Stomach (tissue), 19 donors: ENCODE measurements at places on chromosomes 4 and X. TPM values are rescaled to one million over a fixed set of nuclear protein-coding genes. Genes with fewer than 3 reads are reported as not detected.
A peak's percentile ranks its signal among the peaks of the same experiment; 100 is the strongest.

Gene MBNL3
- 6.7 TPM for total RNA-seq

Gene BEX1
- not detected for total RNA-seq

Gene PAQR3
- 14.3 TPM for total RNA-seq

Gene GPC3
- total RNA-seq, result 137 TPM

Gene ADAM29
- total RNA-seq, result not detected

Gene RAB33A
- total RNA-seq, result 1.7 TPM

- DNase-seq, result peak; percentile 31
Measured at GRCh38 chr4:123830930-123831329, 434.3 kb downstream of the SPRY1 start.

- no peak for DNase-seq
Measured at GRCh38 chr4:22348410-22348809, 167.5 kb downstream of the ADGRA3 start.

- DNase-seq, result no peak
Measured at GRCh38 chr4:151933122-151933827, 172.5 kb upstream of the GATB start.

- DNase-seq, result peak; percentile 7
Measured at GRCh38 chr4:83731609-83732008, 195.7 kb downstream of the GPAT3 start.

- no peak for DNase-seq
Measured at GRCh38 chr4:39616651-39617050, 22.0 kb downstream of the SMIM14 start.

DNA sequence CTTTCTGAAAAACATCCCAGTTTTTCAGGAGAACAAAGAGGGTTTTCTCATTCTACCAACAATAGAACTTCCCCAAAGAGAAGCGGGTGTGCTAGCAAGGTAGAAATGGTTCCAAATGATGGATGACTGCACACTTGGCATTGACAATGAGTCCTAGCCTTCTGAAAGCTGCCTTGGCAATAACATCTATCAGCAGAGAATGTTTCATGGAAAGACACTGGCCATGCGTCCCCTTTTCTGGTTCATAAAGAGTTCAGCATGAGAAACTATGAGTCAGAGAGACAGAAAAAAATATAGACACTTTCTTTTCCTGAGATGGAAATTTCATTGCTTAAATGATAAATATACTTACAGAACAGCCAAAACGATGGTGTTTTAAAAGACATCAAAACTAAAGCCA, 236.9 kb upstream of the PRKX start:
- DNase-seq, result no peak

GRCh38 chr4:56289934-56290333, 97.4 kb downstream of the AASDH start:
- peak; percentile 36 for DNase-seq

- DNase-seq, result no peak
Measured at GRCh38 chr4:85673540-85673939, 198.6 kb downstream of the ARHGAP24 start.

GRCh38 chr4:70505151-70505748, 13.1 kb upstream of the AMTN start:
- DNase-seq, result peak; percentile 77

DNA sequence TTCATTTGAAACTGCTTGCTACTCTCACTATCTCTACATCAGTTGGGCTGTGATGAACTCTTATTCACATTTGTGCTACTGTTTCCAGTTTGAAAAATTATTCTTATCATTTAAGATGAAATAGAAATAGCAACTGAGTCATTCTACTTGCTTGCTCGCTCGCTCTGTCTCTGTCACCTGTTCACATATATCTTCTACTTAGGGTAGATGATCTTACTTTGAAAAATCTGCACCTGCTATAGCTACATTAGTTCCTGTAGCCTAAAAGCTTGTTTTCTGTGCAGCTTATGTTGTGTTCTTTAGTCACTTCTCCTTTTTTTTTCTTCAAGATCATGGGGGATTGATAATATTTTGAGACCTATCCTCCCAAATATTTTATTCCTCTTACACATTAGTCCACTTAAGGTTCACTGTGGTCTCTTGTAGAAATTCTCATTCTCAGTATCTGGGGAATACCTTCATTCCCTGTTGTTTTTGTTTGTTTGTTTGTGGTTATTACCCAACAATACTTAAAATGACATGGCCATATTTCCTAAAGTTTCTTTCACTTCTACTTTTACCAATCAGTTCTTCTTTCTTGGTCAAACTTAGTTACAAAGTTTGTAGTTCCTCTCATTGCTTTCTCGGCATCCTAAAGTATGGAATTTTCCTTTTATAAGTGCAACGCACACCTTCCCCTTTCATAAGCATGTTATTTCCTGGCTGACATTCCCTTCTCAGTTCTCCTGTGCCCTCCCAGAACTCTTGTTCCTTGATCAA, 36.5 kb downstream of the CLCN5 start:
- DNase-seq, result no peak

- DNase-seq, result peak; percentile 28
Measured at GRCh38 chr4:113610537-113610936, 151.0 kb downstream of the CAMK2D start.

DNA sequence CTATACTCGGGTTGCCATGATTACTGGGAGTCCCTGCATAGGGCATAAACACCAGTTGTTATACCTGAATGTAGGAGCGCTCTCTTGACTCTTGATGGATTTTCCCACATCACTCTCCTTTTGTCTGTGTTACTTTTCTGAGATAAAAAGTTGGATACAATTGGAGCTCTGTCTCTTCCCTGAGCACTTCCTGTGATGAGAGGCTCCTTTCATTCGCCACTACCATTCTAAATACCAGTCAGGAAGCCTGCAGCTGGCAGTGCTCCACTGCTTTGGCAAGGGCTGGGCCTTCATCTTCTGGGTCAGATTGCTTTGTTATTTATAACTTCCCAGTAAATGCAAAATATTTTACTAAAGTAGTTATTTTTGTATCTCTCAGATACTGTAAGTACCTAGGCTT, 13.9 kb downstream of the TCEANC start:
- DNase-seq, result no peak

- no peak for DNase-seq
Measured at GRCh38 chr4:136277741-136278140, 1254.6 kb downstream of the PCDH18 start.

DNA sequence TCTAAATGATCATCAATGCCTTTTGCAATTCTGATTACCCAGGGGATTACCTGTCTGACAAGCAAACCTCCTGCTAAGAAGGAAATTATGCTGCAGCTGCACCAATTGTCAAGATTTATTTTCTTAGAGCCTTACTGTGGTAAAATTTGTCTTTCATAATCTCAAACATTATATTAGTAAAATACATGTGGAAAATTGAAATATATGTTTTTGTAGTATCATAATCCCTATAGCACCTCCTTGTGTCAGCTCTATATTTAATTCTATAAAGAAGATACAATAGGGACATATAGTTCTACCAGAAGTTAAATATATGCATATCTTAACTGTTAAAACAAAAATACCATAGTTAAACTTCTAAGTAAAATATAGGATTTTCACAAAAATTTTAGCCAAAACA, 655.6 kb upstream of the PCDH10 start:
- DNase-seq, result no peak

DNA sequence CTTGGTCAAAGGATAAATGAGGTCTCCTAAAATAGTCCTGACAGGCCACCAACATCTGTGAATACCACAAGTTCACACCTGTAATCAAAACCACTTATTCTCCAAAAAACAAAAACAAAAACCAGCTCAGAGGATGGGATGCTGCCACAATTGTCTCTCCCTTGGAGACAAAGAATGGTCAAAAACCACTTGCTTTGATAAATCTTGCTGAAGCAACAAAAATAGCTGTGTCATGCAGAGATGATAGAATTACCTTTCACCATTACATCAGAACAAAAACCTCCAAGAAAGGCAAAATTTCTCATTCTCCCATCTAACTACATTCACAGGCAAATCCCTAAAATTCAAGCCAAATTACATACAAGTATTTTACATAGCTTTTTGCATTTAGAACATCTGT, 180.4 kb downstream of the MAML3 start:
- DNase-seq, result no peak
